Left renal pelvis (tissue), 4 donors: ENCODE measurements at places on chromosomes 16 and 17. TPM values are rescaled to one million over a fixed set of nuclear protein-coding genes. Genes with fewer than 3 reads are reported as not detected.

DNA sequence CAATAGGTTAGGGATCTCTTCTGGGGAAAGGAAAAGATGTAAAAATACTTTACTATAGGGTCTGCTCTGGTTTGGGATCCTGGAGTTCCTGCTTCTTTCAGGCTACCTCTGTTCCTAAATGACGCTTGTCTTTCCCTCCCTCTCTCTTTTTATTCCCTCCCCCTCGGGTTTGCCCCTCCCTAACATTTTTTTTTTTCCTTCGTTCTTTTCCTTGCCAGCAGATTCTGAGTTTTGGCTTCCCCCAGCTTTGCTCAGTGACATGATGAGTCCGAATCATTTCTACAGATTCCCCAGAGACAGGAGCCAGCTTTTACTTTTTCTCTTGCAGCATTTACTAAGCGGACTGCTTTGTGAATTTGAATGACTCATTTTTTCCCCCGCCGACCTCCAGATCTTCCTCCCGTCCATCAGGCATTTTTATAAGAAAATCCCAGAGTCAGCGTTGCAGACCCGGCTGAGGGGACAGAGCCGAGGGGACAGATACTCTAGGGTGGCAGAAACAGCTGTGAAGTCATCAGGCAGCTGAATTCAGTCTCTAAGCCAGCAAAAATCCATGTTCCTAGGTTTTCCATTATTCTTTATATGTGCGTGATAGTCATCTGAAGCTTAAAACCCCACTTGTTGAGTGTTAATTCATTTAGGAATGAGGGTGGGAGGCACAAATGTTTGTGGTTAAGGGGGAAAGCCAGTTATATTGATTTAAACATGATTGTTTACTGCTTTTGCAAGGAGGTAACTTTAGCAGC lies at the start of gene TMEM100:
Gene TMEM100 (minus strand): TSS at position 123 of the 746 bp plus-strand sequence. CDS start 1,794 bp downstream, outside the sequence.
- no peak for DNase-seq

DNA sequence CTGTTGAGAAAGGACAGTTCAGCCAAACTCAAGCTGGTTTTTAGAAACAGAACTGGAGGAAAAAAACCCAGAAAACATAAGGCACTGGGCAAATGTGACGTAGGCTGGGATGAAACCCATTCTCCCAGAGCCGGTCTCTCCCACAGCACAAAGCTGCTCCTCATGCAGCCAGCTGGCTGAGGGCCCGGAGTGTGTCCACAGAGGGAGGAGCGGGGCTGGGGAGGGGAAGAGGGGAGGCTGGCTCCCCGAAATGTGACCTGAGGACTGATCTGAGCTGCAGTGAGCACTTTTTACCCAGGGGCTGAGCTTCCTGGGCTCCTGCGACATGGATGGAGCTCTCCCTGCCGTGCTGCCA lies 20.8 kb downstream of the FOXF1 start:
- no peak for DNase-seq

Gene IGF2BP1
- polyA plus RNA-seq: 23.6 TPM

GRCh38 chr16:78742501-78743283 lies 643.2 kb downstream of the WWOX start:
- no peak for DNase-seq

Gene RGS9
- polyA plus RNA-seq: 17.8 TPM

- DNase-seq: no peak
Observed at GRCh38 chr16:68784226-68784625, 47.1 kb downstream of the CDH1 start.

Gene KRTAP2-2
- not detected for polyA plus RNA-seq

Gene ATP1B2
- polyA plus RNA-seq: 21.3 TPM

GRCh38 chr17:34365340-34365739 lies 2.3 kb upstream of the CCL1 start:
- DNase-seq: no peak

DNA sequence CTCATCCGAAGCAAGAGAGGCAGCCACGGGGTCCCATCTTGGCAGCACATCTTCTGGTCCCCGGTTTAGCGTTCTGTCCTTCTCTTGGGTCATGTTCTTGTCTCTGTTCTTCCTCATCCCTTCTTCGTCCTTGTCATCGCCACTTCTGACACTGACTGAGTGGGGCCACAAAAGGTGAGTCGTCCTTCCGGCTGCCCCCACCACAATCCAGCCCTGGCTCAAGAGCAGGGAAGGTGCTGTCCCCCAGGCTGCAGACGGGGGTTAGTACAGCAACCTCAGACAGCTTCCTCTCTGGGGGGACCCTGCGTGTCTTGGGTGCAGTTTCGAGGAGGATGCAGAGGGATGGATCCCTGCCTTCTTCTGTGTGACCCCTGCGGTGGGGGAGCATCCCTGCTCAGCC lies 21.8 kb downstream of the NAA60 start:
- DNase-seq: no peak

Gene KRTAP9-8
- not detected for polyA plus RNA-seq

GRCh38 chr16:89607453-89607852 lies 6.0 kb upstream of the DPEP1 start:
- DNase-seq: no peak

DNA sequence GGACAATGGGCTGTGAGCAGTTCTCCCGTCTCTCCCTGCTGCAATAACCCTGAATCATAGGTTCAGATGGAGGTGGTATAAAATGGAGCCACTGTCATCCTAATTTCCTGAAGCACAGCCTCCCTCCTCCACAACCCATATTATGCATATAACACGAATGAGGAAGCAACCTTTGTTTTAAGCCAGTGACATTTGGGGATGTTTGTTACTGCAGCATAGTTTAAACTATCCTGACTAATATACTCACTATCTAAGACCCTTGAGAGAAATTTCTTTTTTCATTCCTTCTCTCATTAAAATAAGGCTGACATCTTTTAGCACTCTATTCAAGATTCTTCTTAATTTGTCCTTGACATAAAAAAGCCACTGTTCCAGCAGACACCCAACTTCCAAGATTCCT lies 413.4 kb downstream of the SOX9 start:
- no peak for DNase-seq

GRCh38 chr16:82972331-82972919 lies 345.7 kb downstream of the CDH13 start:
- DNase-seq: no peak

- no peak for DNase-seq
Observed at GRCh38 chr17:57366177-57366557, 109.8 kb downstream of the MSI2 start.

GRCh38 chr16:75075688-75076268 lies 40.8 kb downstream of the LDHD start:
- DNase-seq: no peak

Gene CDC42EP4
- polyA plus RNA-seq: 63.8 TPM

Gene ABCA8
- polyA plus RNA-seq: 8.8 TPM

- DNase-seq: peak; percentile 73
Observed at GRCh38 chr16:2500918-2501750, 12.6 kb upstream of the ATP6V0C start.

Gene TNFRSF13B
- polyA plus RNA-seq: not detected

Gene PPP1R1B
- 46.4 TPM for polyA plus RNA-seq

- no peak for DNase-seq
Observed at GRCh38 chr17:80080081-80080480, 21.3 kb upstream of the GAA start.

Gene TMEM204
- polyA plus RNA-seq: 22.7 TPM

GRCh38 chr17:15894913-15895658 lies 49.8 kb upstream of the ADORA2B start:
- DNase-seq: no peak

Gene OR4D1
- not detected for polyA plus RNA-seq

- no peak for DNase-seq
Observed at GRCh38 chr16:2308089-2308962, 32.2 kb downstream of the ABCA3 start.

GRCh38 chr16:28984619-28985135 lies at the start of gene LAT:
LAT (plus strand) TSS chr16:28985052; CDS start chr16:28985418, 366 bp downstream.
- no peak for DNase-seq

DNA sequence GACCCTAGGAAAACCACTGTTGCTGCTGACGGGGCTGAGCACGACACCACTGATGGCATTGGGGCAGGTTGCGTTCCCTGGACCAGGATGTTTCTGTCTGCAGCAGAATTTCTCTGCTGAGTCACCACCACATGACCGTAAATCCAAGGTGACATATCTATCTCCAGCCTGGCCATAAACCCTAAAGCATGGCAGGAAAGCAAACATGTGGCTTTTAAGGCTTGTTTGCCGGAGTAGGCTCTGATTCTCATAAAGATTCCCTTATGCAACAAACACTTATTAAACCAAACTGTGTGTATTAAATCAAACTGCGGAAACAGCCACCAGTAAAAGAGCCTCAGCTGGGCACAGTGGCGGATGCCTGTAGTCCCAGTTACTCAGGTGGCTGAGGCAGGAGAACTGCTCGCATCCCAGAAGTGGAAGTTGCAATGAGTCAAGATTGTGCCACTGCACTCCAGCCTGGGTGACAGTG lies 17.3 kb downstream of the MPHOSPH6 start:
- DNase-seq: no peak

DNA sequence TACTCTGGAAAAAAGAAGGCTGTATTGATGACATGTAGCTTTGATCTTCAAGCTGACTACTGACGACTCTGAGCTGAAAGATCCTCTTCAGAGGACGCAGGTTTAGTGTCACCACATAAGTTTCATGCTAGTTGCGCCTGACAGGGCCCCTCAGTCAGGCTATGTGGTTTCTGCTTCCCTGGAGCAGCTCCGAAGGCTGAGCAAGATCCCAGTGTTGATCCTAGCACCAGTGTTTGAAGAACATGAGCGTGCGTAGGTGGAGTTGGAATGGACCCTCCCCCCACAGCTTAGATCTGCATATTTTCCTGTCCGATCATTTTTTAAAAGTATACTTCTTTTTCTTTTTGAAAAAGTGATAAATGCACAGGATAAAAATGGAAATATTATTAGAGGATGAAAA lies 17.3 kb downstream of the BANP start:
- DNase-seq: no peak

DNA sequence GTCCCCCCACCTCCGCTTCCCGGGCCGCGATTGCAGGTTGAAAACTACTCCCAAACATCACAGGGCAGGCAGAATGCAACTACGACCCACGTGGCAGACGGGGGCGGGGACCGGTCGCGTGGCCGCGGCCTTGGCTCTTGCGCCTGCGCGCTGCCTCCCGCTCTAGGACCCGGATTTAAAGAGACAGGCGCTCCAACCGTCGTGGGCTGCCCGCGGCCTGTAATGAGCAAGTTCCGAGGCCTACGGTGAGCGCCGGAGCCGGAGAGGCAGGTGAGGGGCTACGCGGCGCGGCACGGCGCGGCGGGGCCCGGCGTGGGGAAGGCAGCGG lies at the start of gene LIG3:
Gene LIG3 (plus strand): TSS at position 160 of the 328 bp plus-strand sequence. CDS start 2,494 bp downstream, outside the sequence.
- peak; percentile 86 for DNase-seq

GRCh38 chr16:6153901-6154300 lies 1056.3 kb upstream of the EEF2KMT start:
- no peak for DNase-seq

DNA sequence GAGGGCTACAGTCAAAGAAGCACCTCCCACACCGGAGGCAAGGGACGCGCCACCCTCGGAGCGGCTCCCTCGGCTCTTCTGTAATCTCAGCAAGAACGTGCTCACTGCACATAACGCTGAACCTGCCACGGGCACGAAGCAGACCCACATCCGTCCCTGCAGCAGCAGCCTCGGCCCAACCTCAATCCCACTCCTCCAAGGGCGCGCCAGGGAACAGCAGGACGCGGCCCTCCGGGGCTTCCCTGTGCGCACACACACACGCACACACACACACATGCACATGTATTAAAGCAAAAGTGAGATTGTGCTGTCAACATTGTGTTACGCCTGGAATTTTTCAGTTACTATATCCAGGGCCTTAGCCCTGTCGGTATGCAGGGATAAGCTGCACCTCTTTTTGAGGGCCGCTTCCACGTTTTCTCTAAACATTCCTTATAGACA lies 54.0 kb downstream of the TBC1D16 start:
- no peak for DNase-seq

GRCh38 chr16:24652209-24652712 lies 77.2 kb upstream of the TNRC6A start:
- no peak for DNase-seq

GRCh38 chr17:17226451-17227265 lies 10.3 kb downstream of the FLCN start:
- no peak for DNase-seq

DNA sequence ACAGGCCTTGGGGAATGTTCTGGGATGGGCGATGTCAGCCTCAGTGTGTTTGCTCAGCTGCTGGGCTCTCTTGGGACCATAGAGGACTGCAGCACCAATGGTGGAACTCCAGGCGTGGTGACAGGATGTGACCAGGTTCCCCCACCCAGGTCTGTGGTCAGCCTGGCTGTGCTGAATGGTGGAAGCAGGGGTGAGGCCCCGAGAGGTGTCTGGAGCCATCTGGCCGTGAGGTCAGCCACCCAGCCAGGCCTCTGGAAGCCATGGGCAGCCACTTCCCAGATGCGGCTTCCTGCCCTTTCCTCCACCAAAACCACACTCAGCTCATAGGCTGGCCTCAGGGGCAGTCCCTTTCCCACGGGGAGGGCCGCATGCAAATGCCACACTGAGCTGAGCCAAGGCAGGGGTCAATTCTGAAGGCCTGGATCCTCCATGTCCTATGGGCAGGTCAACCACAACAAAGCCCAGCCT lies 7.8 kb upstream of the MAPK7 start:
- DNase-seq: no peak

- DNase-seq: no peak
Observed at GRCh38 chr17:43915559-43915958, 8.2 kb upstream of the MPP2 start.

GRCh38 chr16:85129876-85130704 lies 17.8 kb upstream of the CIBAR2 start:
- no peak for DNase-seq

- DNase-seq: no peak
Observed at GRCh38 chr16:79599837-79600637, 500 bp downstream of the MAF start.

Gene RANBP10
- 19.2 TPM for polyA plus RNA-seq

Gene TBC1D3
- not detected for polyA plus RNA-seq

- no peak for DNase-seq
Observed at GRCh38 chr16:920051-920681, 50.6 kb downstream of the LMF1 start.

GRCh38 chr17:76197911-76198310 lies 42.4 kb downstream of the RNF157 start:
- DNase-seq: no peak

- DNase-seq: no peak
Observed at GRCh38 chr17:44848961-44849489, 1.3 kb downstream of the HIGD1B start.

DNA sequence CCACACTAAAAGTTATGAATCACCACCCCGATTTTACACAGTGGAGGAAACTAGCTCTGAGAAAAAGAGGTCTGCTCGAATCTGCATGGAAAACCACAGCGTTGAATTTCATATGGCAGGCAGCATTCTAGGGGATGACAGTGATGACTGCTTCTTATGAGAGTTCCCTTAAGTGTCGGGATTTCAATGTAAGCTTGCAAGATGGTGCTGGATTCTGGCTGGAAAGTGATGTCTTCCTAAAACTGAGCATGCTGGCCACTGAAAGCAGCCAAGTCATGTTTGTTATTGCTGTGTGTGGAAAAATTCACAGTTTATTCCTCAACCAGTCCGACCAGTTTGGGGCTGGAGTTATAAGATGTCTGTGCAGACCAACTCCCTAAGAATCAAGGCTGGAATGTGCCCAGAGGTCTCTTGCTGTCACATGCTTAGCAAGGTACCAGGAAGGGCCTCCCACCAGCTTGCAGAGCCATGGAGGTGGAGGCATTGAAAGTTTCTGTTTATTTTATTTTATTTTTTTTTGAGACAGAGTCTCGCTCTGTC lies 37.2 kb upstream of the GAN start:
- no peak for DNase-seq

Gene MT4
- not detected for polyA plus RNA-seq
